Hindlimb muscle (tissue), 1 donor: ENCODE measurements at places on chromosomes 1 and 21. TPM values are rescaled to one million over a fixed set of nuclear protein-coding genes. Genes with fewer than 3 reads are reported as not detected.

DNA sequence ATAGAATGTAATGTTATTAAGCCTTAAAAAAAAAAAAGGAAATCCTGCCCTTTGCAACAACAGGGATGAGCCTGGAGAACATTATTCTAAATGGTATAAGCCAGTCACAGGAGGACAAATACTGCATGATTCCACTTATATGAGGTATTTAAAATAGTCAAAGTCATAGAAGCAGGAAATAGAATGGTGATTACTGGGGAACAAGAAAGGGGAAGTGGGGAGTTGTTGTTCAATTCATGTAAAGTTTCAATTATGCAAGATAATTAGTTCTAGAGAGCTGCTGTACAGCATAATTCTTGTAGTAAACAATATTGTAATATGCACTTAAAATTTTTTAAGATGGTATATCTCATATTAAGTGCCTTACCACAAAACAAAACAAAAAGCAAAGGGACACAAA is 13.2 kb downstream of the FCER1A start:
- no peak for DNase-seq

DNA sequence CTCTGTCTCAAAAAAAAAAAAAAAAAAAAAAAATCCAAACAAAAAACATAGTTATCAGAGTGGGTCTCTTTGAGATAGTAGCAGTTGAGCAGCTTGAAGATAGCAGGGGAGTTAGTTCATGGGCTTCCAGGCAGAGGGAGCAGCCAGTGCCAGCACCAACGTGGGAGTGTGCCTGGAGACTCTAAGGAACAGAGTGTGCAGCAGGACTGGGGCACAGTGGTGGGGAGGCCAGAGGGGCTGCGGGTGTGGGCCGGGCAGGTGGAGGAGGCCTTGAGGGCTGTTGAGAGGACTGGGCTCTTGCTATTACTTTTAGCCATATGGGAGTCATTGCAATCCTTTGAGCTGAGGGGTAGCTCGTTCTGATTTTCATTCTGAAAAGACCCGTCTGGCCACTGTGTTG is 63.8 kb downstream of the RYR2 start:
- no peak for DNase-seq

The HCRTR1 gene
- polyA plus RNA-seq = 0.23 TPM

The CBS gene
- polyA plus RNA-seq = 15.2 TPM

- DNase-seq = no peak
Observed at GRCh38 chr21:26171258-26172100, 909 bp upstream of the APP start.

DNA sequence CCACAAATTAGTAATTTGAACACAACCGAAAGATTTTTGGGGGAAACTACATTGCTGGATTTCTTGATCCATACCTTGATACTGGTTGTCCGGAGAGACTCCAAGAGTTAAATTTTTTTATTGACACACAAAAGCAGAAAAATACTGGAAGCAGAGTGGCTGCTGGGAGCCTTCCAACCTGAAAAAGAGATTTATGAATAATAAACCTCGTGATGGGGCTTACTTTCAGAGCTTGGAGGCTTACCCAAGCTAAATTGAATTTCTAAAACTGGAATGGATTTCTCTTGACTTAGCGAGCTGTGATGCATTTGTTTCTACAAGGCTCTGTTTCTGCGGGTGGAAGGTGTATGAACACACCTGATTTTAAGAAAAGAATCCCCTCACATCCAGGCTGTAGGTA is 35.7 kb downstream of the PCP4 start:
- no peak for DNase-seq

- no peak for DNase-seq
Observed at GRCh38 chr1:223230161-223230881, 87.3 kb upstream of the TLR5 start.

- DNase-seq = no peak
Observed at GRCh38 chr1:240965581-240966091, 353.7 kb upstream of the GREM2 start.

The TSPAN2 gene
- 9.4 TPM for polyA plus RNA-seq

DNA sequence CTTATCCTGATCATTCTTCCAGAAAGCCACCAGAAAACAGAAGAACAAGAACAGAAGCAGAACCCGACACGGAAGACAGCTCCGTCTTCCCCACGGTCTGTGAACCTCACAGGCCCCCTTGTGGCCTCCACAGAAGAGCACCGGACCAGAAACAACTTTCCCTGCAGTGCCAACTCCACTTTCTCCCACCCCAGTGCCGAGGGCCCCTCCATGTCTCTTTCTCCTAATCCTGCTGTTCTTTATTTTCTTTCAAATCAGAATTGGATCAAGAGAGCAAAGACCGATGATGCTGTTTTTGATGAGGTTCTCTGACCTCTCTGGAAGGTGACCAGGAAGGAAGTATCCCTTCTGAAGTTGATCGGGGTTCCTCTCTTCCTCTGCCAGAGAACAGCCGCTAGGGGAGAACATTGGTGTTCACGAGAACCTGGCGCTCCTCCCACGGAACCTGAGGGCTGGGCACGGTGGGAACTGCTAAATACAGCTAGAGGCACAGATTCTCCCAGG is 58.9 kb upstream of the CTTNBP2NL start:
- DNase-seq = no peak

DNA sequence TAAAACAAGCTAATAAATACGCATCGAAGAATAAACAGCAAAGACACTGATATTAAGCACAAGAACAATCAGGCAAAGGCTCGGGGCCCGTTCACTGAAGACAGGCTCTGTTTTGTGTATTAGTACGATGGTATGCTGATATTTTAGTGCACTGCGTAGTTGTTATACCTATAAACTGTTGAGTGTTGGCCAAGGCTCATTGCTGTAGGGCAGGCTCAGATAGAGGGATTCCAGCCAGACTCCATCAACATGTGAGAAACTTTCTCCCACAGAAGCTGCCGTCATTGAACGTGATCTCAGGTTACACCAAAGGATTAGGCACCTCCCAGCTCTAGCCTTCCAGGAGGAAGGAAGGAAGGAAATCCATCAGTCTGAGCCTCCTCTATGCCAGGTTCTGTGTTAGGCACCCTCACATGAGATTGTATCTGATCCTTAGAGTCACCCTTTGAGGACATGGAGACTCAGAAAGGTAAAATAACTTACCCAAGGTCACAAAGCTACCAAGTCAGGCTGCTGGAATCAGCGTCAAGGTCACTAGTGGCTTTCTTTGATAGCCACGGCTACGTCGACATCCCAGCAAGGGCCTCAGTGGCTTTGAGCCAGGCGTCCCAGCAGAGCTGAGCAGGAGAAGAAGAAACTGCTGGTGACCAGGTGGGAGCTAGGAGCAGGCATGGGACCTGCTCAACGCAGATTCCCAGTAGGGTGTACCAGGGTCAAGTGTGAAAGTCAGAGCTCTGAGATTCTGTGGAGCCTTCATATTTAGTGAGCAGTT is 14.8 kb downstream of the BCAR3 start:
- no peak for DNase-seq

GRCh38 chr1:3271866-3272265 is 182.6 kb upstream of the ARHGEF16 start:
- DNase-seq = no peak

The SLC45A3 gene
- 2.3 TPM for polyA plus RNA-seq

The CHI3L2 gene
- not detected for polyA plus RNA-seq
